Effector CD8-positive, alpha-beta T cell (primary cell): ENCODE measurements at places on chromosomes 2 and 18.

DNA sequence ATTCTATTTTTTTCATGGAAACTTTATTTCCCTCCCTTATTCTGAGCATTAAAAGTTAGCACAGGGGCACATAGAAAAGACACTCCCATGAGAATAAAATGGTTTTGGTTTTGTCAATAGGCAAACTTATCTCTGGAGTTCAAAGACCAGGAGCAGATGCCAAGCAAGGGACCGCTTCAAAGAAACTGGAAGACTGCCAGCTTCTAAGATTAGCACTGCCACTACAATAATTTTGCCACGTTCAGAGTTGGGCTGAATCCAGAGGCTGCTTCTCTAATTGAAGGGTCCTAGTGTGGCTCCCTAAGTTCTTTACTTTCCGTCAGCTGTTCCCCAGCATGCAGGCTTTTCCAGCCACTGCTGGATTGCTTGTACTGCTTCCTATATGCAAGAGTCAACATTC lies 681.0 kb upstream of the GCFC2 start:
- no peak for DNase-seq

GRCh38 chr2:148519013-148519412 lies 125.5 kb upstream of the EPC2 start:
- no peak for DNase-seq

DNA sequence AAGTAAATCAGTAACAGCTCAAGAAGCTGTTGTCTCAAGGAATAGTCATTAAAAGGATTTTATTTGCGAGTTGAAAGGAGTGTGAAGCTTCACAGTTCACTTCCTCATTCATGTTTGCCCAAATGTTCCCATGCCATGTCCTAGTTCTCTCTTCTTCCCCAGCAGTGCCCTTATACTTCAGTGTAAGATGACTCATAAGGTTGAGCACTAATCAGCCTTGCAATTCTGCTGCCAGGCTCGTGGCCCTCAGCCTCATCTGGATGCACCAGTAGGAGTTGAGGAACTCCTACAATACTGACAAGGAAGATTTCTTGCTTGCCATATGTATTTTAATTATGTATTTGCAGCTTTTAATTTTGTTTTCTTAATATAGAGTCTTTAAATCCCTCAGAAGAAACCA lies 1980.4 kb downstream of the SUCLG1 start:
- DNase-seq: no peak

DNA sequence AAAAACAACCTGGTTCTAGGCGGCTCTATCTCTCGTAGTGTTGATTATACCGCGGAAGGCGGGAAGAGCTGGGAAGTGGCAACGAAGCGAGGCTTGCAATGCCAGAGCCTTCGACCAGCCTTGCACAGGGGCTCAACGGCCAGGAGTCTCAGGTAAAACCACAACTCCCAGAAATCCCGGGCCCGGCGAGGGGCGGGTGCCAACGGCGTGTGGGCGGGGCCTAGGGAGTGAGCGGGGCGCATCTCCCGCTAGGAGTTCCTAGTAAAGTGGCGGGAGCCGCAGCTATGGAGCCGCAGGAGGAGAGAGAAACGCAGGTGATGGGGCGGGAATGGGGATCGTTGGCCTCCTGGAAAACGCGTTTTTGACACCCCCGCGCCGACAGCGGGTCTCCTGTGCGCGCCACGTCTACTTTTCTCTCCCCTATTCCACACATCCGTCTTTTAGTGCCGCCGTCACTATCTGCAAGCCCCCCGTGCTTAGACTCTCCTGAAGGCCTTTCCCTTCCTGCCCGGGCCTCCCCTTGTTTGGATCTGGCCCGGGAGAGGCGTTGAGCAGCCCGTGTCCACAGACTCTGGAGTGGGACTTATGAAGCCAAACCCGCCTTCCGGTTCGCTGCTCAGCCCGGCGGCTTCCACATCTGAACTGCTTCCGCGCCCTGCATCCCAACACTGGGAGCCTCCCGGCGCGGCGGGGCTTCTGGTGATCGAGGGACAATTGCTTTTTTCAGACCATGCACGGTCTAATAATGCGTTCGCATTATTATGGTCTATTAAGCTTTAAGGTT lies at the start of gene HAUS1:
TSS of gene HAUS1 (plus strand) at position 258 of the 784 bp plus-strand sequence. CDS start at position 285, 27 bp downstream.
- peak; percentile 80 for DNase-seq

- no peak for DNase-seq
These were observed 275.7 kb upstream of the KYNU start for GRCh38 chr2:142601794-142602193.

- DNase-seq: no peak
These were observed 161.9 kb upstream of the SKOR2 start for GRCh38 chr18:47413327-47413726.

- DNase-seq: no peak
These were observed 35.3 kb upstream of the ANKRD44 start for GRCh38 chr2:197345846-197346370.

GRCh38 chr2:230914886-230915285 lies 10.2 kb downstream of the GPR55 start:
- DNase-seq: no peak

DNA sequence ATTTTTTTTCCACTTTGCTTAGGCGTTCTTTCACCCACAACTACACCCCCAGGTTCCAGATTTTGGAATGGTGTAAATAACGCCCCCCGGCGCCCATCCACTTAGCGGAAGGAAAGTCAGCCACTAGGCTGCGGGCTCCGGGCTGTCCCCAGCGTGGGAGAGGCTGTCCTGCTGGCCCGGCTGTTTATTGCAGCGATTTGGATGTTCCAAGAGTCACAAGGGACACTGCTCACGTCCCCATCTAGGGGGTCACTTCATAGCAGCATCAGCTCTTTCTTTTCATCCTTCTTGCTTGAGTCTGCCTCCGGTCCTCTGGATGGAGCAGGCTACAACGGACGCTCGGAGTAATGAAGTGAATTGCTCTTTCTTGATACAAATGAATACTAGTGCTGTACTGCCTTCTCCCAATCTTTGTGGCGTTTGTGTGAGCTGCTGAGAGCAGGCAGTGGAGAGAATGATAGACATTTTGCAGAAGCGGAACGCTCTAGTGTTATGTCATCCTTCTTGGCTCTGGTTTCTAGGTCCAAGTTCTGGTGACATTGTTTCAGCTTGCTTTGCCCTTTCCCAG lies 50.7 kb upstream of the PAIP2B start:
- no peak for DNase-seq

DNA sequence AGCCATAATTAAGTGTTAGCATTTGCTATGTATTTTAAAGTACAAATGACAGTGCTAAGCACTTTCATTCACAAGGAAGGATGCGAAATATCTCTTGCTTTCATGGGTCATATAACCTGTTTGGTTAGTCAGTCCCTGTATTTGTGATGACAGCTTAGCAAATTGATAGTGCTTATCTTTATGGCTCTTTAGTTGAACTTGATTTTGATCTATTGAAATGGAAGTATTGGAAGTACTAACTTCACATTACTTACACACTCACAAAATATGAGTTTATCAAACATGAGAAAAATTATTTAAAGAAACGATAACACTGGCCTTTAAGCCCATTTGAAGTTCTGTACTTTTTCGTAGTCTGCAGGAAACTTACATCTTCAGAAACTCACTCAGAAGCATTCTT lies 97.4 kb upstream of the NEUROD1 start:
- DNase-seq: no peak

GRCh38 chr2:201854841-201855240 lies 48.5 kb downstream of the CDK15 start:
- DNase-seq: no peak

DNA sequence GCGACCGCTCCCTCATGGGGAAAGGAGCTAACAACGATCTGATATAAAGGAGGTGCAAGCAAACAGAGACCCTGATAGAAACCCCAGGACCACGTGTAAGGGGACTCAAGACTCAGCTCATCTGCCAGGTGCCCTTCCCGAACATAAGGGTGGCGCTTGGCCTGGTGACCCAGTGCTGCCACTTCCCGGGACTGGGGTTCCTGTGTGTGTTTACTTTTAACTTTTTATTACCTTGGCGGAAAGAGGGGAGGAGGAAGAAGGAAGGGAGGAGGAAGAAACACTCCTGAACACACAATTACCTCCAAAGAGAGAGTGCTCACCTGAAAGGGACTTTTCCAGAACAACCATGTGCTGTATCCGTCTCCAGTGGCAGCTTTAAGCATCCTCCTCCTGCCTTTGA lies 56.5 kb upstream of the EDAR start:
- no peak for DNase-seq

DNA sequence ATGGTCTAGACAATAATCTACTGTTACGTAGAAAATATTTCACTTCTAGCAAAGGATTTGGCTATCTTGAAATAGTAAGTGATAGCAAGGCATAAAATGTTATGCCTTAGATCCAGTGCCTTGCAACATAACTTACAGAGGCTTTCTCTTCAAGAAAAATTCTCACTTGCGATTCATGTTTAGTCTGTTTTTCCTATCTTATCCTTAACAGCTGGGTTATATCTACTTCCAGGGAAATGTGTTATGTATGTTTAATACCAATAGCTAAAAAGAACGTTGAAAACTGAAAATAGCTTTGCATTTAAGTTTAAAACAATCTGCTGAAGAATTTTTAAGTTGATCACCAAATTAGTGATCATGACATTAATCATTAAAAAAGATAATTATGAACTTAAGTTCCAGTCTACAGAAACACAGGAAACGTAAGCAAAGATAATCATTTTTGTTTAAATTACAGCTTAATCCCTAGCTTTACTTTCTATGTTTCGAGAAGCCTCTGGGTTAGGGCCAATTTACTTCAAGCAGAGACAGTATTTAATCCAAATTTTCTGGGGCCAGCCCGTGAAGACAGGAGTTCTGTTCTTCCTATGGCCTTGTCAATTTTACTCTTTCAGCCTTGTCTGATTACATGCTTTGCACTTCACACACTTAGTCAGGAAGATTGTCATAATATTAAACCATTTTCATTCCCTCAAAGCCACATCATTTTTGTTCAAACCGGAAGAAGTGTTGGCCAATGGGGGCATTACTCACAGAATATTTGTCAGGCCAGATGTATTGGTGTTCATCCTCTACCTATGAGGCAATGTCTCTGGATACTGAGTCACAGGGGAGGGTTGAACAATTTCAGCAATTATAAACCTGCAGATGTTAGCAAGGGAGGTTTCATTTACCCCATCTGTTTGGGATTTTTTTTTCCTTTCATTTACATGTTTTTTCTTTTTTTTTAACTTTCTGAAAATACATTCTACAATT lies 1132.9 kb upstream of the ZEB2 start:
- DNase-seq: no peak

- no peak for DNase-seq
These were observed 128.2 kb upstream of the ALKAL2 start for GRCh38 chr2:415986-416610.

DNA sequence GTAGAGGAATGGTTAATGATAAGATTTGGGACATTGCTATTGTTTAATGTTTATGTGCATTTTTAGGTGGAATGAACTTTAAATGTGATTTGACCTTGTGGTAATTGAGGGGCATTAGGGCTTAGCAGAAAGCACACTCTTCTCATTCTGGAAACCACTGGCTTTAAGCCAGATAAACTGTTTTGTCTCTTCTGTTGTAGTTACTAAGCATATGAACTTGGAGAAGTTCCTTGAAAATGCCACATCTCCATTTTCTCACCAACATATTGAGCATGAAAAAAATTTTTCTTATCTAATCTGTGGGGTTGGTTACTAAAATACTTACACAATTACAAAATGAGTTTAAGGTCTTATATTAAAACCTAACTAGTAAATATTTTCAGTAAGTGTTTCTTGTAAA lies 70.8 kb upstream of the FSHR start:
- no peak for DNase-seq

DNA sequence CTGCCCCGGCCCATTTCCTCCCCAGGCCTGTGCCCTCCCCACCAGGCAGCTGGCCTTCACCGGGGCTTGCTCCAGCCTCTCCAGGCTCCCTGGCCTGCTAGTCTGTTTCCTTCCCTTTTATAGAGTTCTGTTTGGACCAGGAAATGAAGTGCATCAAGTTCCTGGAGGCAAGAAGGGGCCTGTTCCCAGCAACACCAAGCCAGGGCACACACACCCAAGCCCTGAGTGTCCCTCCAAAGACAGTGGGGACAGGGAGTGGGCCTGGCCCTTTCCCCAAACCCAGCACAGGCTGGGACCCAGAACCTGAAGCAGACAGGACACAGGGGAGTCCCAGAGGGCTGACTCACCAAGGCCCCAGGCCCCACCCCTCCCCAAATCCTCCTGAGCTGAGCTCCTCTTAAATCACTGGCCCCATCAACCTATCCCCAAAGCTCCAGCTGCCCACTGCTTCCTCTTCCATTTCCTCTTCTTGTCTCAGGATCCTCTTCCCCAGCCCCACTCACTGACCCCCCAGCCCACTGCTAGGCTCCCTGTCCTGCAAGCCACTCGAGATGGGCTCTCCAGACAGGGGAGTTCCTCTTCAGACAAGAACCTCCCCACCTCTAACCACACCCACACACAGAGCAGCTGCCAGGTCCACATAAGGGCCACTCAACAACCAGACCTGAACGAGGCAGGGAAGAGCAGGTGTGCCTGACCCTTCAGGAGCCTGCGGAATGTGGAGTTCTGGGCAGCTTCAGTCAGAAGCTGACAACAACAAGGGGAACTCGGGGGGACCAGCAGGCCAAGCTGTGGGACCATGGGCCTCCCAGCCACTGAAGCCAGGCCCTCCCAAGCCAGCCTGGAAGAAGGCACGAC lies 74.2 kb downstream of the TNS1 start:
- no peak for DNase-seq

- no peak for DNase-seq
These were observed 19.6 kb downstream of the RAMP1 start for GRCh38 chr2:237879058-237879430.

DNA sequence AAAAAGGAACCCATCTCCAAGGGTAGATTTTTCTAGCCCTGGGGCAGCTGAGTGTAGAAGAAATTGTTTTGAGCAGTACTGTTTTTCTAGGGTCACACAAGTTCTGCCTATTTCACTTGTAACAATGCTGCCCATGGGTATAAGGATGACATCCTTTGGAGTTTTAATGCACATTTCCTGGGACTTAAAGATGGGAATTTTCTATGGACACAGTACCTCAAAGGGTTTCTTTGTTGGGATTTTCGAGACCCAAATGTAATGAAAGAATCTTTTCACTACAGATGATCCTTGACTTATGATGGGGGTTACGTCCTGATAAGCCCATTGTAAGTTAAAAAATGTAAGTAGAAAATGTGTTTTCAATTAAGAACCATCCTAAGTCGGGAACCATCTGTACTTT lies 31.8 kb downstream of the CDC42EP3 start:
- DNase-seq: no peak

DNA sequence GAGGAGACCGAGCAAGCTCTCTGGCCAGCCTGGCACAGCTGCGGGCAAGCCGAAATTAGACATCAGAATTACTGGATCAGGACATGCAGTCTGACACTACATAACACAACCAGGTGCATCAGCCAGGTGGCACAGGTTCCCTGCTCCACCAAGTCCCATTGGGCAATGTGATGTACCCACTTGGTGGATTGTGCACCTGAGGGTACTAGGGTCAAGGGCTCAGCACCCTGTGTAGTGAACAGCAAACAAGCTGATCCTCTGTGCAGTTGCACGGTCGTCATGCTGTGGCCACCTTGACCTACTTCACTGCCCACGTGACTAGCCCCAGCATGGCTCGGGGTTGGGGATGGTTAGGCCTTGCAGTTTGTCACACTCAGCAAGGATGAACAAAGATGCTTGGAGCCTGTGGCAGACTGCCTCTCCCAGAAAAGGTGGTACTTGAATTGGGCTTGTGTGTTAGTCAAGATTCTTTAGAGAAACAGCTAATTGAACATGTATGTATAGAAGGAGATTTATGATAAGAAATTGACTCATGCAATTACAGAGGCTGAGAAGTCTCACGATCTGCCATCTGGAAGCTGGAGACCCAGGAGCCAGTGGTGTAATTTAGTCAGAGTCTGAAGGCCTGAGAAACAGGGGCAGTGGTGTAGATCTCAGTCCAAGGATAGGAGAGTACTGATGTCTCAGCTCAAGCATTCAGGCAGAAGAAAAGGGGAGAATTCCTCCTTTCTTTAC lies 71.4 kb upstream of the TMEM87B start:
- no peak for DNase-seq
